Activated CD4-positive, alpha-beta T cell treated with anti-CD3 and anti-CD28 coated beads, Interleukin-2, amount 10 ng/mL, durations not matched to agents 7 days and 5 days (primary cell): ENCODE measurements at places on chromosomes 2 and 18. TPM values are rescaled to one million over a fixed set of nuclear protein-coding genes. Genes with fewer than 3 reads are reported as not detected.

NTSR2 gene
- not detected for total RNA-seq

ANKRD30B gene
- total RNA-seq = not detected

SMYD1 gene
- not detected for total RNA-seq

NT5DC4 gene
- not detected for total RNA-seq

LONRF2 gene
- total RNA-seq = 0.02 TPM

C2orf15 gene
- total RNA-seq = 0.72 TPM

SOWAHC gene
- 0.27 TPM for total RNA-seq

ACTG2 gene
- total RNA-seq = not detected

C2orf74 gene
- total RNA-seq = 7.1 TPM

PKDCC gene
- not detected for total RNA-seq

ALLC gene
- not detected for total RNA-seq

CNGA3 gene
- not detected for total RNA-seq

FHOD3 gene
- total RNA-seq = not detected

RGPD4 gene
- total RNA-seq = not detected

RAPH1 gene
- total RNA-seq = 2.1 TPM

SOCS6 gene
- total RNA-seq = 3.8 TPM

TGIF1 gene
- total RNA-seq = 12.5 TPM

LINC00305 gene
- total RNA-seq = not detected

SLC14A1 gene
- total RNA-seq = 7.3 TPM

DSG1 gene
- total RNA-seq = not detected

KIF1A gene
- 0.40 TPM for total RNA-seq
